Panc1 (cell line): ENCODE measurements at places on chromosomes 2 and 18. TPM values are rescaled to one million over a fixed set of nuclear protein-coding genes. Genes with fewer than 3 reads are reported as not detected.

The CHRNG gene
- not detected for total RNA-seq

The RAB17 gene
- total RNA-seq: 23.6 TPM

The RPL31 gene
- 682 TPM for total RNA-seq

The CHST9 gene
- 0.05 TPM for total RNA-seq

The LONRF2 gene
- 12.9 TPM for total RNA-seq

The EFHD1 gene
- total RNA-seq: 73.5 TPM

The SERPINB12 gene
- not detected for total RNA-seq

The SLC19A3 gene
- 0.28 TPM for total RNA-seq

The PRSS56 gene
- total RNA-seq: 0.18 TPM

The CENPA gene
- 55.0 TPM for total RNA-seq

The DSEL gene
- total RNA-seq: 6.8 TPM

The GPBAR1 gene
- total RNA-seq: 0.18 TPM

The RAMP1 gene
- 17.6 TPM for total RNA-seq
